ENCODE measurements at places on chromosomes 7 and 10. TPM values are rescaled to one million over a fixed set of nuclear protein-coding genes. Genes with fewer than 3 reads are reported as not detected.

Gene CALN1
- not detected for total RNA-seq

Gene BAMBI
- total RNA-seq: not detected

Gene PNLIP
- not detected for total RNA-seq

Gene UBTD1
- 25.9 TPM for total RNA-seq

Gene ACTL6B
- total RNA-seq: not detected

Gene NAT16
- total RNA-seq: not detected

Gene NEUROD6
- not detected for total RNA-seq

Gene CLEC2L
- not detected for total RNA-seq

Gene PON1
- not detected for total RNA-seq

Gene PDCD11
- 22.2 TPM for total RNA-seq

Gene C10orf67
- 0.53 TPM for total RNA-seq

Gene EN2
- not detected for total RNA-seq

Gene SUGCT
- 5.0 TPM for total RNA-seq

Gene CALML3
- total RNA-seq: not detected

Gene FHIP2A
- total RNA-seq: 10.7 TPM

Gene NKX6-2
- total RNA-seq: not detected

Gene CPED1
- total RNA-seq: 72.0 TPM

Gene PILRA
- total RNA-seq: not detected

Gene VWA2
- total RNA-seq: not detected

Gene IDI2
- not detected for total RNA-seq

Gene OPN1SW
- not detected for total RNA-seq

Gene RASA4
- total RNA-seq: 3.9 TPM

Gene C10orf90
- not detected for total RNA-seq

Gene AKR1C3
- 7.4 TPM for total RNA-seq

Gene DRGX
- not detected for total RNA-seq

Gene STRIP2
- 6.1 TPM for total RNA-seq

Gene PNLIPRP3
- total RNA-seq: not detected

Gene TLX1
- not detected for total RNA-seq

Gene HABP2
- not detected for total RNA-seq

Gene ZNF518A
- total RNA-seq: 7.8 TPM

Gene PAPOLB
- under 0.01 TPM for total RNA-seq

Gene MEPCE
- total RNA-seq: 24.2 TPM

Gene NRCAM
- total RNA-seq: 1.1 TPM

Gene CHST3
- total RNA-seq: 21.8 TPM

All from myometrial cell (primary cell).